ENCODE measurements at places on chromosomes 16 and 17. TPM values are rescaled to one million over a fixed set of nuclear protein-coding genes. Genes with fewer than 3 reads are reported as not detected.

DNA sequence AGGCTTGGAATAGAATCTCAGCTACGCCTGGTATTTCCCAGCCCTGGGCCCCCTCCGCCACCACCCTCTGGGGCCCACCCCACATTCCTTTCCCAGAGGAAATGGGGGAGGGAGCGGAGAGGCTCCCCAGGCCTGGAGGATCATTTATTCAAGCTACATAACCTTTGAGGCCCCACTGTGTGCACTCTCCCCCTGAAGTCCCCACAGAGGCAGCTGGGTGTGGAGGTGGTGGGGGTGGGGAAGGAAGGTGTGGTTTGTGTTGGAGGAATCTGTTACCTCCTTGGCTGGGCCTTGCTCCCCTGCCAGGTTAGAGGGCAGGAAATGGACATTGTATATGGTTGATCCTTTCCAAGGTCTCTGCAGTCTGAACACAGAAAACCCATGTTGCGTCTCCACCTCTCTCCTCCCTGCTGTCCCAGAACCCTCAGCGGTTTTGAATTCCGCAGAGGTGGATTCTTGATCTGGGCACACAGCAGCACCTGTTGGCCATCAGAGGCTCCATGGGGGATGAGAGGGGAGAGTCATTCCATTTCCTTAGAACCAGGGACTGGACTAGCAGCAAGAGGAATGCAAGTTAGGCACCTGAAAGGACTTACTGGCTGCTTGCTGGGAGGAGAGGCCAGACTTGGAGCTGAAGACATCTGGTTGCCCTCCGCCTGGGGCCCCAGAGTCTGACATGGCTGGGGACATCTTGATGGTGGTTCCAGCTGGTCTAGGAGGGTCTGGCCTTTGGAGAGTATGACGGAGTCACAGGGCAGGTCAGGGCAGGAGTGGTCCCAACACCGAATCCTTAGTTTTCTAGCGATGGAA lies 23.0 kb downstream of the ARHGAP23 start:
- DNase-seq: no peak

Gene CDK5R1
- total RNA-seq: 4.8 TPM

DNA sequence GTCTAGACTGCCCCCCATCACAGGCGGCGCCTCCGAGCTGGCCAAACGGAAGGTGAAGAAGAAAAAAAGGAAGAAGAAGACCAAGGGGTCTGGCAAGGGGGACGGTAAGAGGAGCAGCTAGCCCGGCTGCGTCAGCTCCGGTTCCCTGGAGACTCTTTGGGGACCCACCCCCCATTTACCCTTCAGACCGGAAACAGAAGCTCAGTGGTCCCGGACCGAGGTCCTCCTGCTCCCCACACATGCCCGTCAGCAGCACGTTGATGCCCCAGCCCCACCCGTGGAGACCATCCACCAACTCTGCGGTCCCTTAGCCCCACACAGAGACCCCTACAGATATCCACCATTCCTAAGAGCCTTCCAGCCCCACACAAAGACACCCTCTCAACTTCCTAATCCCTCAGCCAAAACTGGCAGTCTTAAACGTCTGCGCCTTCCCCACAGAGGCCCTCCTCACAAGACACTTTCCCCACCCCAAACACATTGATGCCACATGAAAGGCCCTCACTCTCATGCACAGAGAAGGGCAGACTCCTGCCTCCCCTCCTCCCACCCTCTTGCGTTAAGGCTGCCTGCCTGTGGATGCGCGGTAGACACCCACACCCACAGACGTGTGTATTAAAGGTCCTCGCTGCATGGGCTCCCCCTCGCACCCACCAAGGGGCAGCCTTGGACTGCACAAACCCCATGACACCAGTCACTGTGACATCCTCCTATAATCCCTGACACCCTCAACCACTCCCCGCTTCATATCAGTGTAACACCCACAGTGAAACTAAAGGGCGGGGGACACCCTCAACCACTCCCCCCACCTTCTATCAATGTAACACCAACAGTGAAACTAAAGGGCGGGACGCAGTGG lies 58.2 kb upstream of the RPH3AL start:
- DNase-seq: no peak

Gene SPNS3
- not detected for total RNA-seq

Gene CFAP97D1
- total RNA-seq: 0.07 TPM

DNA sequence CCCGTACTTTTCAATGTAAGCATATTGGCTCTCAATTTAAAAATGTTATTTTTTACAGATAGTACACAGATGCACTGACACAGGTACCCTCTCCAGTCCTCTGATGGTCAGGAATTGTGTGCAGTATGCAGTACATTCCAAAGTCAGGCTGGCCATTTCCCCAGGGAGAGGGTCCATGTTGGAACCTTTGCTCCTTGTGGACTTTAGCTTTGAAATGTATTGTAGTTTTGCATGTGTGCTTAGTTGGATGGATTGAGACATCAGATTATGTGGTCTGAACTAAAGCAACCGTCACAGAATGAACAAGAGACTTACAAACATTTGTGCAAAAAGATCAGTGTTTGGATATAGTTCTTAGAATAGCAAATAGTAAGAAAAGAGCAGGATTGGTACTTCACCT lies 381.1 kb downstream of the WWOX start:
- DNase-seq: no peak

DNA sequence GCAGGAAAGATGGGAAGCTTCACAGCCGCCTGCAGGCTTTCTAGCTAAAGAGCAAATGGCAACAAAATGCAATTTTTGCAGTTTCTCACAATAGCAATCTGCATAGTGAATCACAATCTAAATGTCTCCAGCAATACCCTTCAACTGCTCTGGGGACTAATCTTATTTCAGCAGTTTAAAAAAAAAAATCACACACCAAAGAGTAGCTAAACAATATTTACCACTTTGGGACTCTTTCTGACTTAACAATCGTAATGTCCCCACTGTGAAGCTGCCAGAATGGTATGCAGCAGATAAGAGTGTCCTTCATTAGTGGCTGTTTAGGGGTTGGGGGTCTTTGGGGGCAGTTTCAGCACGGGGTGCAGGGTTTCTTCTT lies 9.8 kb downstream of the CPPED1 start:
- DNase-seq: no peak

Gene TBC1D3
- total RNA-seq: not detected

Gene SMTNL2
- 68.2 TPM for total RNA-seq

Gene ABCC6
- 4.2 TPM for total RNA-seq

DNA sequence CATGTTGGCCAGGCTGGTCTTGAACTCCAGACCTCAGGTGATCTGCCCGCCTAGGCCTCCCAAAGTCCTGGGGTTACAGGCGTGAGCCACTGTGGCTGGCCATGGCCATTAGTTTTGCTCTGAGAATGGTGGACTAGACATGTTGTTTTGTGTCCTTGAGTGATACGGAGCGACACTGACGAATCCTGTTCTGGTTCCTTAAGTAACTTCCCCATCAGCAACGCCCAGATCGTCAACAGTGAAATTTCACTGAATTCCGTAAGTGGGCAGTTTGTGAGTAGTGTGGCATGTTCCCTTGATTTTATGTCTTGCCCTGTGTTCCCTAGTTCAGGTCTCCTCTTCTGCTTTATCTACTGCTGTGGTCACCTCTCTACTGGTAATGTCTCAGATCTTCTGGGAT lies 67.4 kb downstream of the SNX29 start:
- no peak for DNase-seq

- no peak for DNase-seq
Observed at GRCh38 chr17:61444075-61444474, 8.1 kb upstream of the TBX4 start.

- DNase-seq: no peak
Observed at GRCh38 chr16:16797239-16797638, 418.3 kb downstream of the NPIPA7 start.

DNA sequence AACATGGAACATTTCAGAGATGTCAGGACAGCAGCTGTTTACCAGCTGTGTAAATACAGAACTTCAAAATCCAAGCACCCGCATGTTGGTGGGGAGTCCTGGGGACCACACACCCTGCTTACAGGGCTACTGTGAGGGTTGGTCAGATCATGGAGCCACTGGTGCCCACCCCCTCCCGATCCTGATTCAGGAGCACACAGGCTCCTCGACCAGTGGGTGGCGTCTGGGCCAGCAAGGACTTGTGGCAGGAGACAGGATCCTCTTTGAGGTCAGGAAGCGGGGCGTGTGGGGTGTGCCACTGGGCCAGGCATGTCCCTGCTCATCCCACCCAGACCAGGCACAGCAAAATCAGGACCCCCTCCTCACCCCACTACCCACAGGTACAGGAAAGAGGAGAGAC lies 83.6 kb downstream of the SDK2 start:
- no peak for DNase-seq

DNA sequence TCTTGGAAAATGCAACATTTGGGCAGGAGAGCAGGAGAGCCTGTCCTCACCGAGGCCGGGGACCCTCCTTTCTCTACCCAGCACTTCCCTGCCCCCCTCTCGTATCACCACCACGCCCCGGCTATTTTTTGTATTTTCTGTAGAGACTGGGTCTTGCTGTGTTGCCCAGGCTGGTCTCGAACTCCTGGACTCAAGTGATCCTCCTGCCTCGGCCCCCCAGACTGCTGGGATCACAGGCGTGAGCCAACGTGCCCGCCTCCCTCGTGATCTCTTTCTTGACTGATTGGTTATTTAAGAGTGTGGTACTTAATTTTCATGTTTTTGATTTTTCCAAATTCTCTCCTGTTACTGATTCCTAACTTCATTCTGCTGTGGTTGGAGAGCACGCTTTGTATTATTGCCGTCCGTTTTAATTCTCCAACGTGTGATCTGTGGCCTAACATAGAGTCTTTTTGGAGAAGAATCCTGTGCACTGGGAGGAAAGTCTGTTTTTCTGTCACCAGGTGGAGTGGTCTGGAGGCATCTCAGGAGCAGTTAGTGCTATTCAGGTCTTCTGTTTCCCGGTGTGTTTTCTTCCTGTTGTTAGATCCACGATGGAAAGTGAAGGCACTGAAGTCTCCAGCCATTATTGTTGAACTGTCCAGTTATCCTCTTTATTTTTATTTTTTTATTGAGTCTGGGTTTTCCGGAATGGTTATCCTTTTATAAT lies 40.4 kb downstream of the ZNF778 start:
- DNase-seq: no peak

Gene SLC47A2
- not detected for total RNA-seq

Gene HOXB4
- 34.4 TPM for total RNA-seq

Gene CCDC144A
- 0.55 TPM for total RNA-seq

Gene SOX15
- total RNA-seq: 2.0 TPM

DNA sequence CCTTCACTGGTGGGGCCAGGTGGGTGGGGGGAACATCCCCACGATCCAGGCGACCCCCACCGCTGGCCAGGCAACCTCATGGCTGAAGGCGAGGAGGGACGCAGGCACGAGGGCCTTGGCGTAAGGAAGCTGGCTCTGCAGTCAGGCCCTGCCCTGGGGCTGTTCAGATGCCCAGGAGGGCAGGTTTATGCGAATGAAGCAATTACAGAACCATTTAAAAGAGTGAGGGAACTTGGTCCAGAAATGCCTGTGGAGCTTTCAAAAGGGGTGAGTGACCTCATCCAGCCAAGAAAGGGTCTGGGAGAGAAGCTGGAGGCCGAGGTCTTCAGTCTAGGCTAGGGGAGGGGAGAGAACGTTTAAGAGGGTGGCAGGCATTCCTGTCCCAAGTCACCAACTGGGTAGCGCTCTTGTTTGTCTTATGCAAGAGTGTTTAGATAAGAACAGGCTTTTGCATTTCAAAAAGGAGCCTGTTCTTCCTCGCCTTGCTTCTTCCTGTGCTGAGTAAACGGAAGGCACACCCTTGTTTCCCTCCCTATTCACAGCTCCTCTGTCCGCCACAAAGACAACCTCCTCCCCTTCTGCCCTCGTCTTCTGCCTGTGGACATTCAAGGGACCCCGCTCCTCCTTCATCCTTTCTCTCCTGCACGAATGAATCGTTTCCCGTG lies 183.5 kb upstream of the SDK2 start:
- DNase-seq: no peak

Gene NME2
- total RNA-seq: 390 TPM

Gene ITGA2B
- 13.6 TPM for total RNA-seq

DNA sequence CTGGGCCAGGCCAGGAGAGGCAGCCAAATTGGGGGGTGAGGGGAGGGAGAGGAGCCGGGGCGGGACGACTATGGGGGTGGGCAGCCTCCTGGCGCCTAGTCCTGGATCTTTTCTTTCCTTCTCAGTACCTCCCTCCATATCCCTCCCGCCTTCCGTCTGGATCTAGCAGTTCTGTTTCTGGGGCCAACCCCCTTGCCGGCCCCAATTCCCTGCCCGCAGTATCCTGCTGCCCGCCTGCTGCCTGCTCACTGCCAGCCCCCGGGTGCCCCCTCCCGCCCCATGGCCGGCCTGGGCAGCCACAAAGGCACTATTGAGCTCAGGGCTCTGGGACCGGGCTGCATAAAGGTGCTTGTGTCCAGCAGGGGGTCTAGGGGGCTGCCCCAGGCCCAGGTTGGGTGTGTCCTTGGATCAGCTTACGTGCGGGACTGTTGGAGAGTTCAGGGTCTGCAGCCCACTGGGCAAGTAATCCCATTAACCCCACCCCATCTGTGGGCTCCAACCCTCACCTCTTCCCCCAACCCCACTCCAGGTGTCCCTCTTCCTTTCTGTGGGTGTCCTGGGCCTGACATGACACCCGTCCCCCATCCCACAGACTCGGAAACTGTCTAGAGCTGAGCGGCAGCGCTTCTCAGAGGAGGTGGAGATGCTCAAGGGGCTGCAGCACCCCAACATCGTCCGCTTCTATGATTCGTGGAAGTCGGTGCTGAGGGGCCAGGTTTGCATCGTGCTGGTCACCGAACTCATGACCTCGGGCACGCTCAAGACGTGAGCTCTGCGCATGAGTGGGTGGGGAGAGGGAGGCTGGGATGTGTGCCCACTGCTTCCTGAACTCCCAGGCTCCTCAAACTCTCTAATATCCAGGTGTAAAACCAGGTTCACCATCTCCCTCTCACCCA lies 2.0 kb downstream of the WNK4 start:
- DNase-seq: no peak

DNA sequence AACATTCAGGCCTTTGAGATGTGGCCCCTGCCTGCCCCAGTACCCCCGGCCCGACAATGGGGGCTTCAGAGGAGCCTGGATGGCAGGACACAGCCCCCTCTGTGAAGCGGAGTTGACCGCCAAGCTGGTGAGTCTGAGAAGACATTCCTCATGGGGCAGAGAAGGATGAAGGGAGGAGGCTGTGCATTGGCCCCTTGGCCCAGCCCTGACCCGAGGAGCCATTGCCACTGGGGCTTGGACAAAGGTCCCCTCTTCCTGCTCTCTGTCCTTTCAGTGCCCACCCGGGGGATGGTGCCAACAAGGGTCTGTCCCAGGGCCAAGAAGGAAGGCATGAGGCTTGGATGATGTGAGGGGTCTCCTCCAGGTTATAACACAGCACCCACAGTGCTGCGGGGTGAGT lies 30.9 kb upstream of the PHB1 start:
- DNase-seq: no peak

- no peak for DNase-seq
Observed at GRCh38 chr17:70629902-70630301, 460.6 kb downstream of the KCNJ2 start.

Gene RTN4RL1
- 0.20 TPM for total RNA-seq

GRCh38 chr17:50027172-50027880 lies 28.6 kb upstream of the ITGA3 start:
- DNase-seq: no peak
